Choroid plexus epithelial cell (primary cell): ENCODE measurements at places on chromosomes 16 and 17.

- DNase-seq = no peak
These were observed 109.9 kb downstream of the TANC2 start for GRCh38 chr17:63075969-63076368.

- DNase-seq = peak; percentile 27
These were observed 6.5 kb upstream of the MTMR4 start for GRCh38 chr17:58520843-58521430.

DNA sequence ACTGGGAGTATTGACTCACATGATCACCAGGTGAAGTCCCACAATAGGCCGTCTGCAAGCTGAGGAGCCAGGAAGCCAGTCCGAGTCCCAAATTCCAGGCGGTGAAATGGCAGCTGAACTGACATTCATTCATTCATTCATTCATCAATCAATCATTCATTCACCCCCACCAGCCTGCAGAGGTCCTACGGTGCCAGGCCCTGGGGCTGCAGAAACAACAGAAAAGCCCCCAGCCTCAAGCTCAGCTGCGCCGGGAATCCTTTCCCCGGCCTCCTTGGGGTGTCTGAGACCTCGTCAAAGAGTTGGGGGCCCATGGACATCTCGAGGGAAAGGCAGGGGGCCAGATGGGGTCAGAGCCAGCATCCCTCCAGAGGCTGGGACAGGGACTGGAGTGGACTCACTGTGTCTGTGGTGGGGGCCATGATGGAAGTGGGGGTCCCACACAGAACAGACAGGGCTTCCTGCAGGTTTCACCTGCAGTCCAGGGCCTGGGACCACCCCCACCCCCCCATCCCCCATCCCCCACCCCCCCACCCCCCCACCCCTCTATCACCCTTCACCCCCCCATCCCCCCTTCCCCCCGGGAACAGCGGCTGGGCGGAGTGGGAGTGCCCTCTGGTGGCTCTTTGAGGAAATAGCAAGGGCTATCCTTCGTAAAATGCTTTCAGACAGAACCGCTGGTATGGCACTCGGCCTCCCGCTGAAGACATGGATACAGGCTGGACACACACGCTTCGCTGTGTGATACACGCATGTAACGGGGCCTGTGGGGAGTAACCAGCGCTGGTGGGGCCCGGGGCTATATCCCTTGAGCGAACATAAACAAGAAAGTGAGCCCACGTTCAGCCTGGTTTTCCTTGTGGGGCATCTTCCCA is 8.5 kb upstream of the ZC3H18 start:
- peak; percentile 66 for DNase-seq

GRCh38 chr17:13008461-13008860 is 9.4 kb downstream of the ELAC2 start:
- no peak for DNase-seq

GRCh38 chr17:15031975-15032374 is 233.2 kb downstream of the PMP22 start:
- no peak for DNase-seq

DNA sequence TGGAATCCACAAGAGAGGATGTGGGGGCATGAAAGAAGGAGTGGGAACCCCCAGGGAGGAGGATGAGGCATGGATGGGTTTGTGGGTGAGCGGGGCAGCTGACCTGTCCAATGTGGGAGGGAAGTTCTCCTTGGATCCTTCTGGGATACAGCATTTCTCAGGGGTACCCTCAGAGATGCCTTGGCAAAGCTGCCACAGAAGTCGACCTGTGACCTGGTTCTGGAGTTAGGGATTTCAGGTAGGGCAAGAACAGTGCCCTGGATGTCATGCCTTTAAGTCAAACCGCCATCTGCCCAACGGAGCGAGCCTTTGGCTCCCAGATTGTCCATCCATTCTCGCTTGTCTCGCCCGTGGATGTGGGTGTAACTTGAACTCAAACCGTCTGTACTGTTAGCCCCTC is 30.0 kb downstream of the WSCD1 start:
- no peak for DNase-seq

GRCh38 chr16:75774197-75774596 is 47.9 kb upstream of the CPHXL start:
- DNase-seq = no peak

DNA sequence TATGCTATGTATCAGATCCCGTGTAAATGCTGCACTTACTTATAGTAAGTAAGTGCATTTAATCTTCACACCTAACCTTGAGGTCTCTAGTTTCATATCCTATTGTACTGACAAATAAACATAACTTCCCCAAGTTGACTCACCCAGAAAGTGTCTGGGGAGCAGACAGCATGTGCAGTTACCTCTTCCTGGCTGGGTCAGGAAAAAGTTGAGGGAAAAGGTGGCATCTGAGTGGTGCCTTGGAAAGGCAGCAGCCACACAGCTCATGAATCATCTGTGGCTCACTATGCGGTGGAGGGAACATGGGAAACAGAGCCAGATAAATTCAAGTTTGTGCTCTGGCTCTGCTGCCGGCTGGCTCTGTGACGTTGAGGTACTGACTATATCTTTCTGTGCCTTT is 382.0 kb upstream of the DYNLRB2 start:
- peak; percentile 56 for DNase-seq

DNA sequence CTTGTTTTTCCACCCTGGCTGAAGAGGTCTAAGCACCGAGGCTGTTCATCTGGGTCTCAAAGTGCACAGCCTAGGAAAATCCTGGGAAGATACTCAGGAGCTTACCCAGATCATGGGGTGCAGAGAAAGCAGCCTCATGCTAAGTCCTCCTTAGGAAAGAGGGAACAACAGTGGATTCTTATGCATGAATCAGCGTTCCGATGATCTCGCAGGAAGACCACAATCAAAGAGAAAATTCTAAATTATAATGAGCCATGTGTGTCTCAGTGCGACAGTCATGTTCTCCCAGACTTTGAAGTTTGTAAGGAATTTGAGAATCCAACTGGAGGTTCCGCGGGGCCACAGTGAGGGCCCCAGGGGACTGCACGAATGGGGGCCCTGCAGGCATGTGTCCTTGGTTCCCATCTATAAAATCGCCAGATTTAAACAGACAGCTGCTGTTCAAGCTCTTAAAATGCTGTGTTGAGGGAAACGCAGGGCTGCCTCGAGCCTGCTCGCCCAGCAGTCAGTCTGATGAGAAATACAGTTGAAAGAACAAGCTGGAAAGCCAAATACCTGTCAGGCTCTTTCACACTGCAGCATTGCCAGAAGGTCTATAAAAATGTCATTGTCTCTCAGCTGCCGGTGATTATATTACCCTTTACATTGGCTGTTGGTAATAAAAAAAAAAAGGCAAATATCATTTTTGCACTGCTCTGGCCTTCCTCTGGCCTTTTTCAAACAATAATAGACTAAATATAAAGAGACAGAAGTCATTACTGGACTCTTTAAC is 152.1 kb downstream of the PMP22 start:
- no peak for DNase-seq

DNA sequence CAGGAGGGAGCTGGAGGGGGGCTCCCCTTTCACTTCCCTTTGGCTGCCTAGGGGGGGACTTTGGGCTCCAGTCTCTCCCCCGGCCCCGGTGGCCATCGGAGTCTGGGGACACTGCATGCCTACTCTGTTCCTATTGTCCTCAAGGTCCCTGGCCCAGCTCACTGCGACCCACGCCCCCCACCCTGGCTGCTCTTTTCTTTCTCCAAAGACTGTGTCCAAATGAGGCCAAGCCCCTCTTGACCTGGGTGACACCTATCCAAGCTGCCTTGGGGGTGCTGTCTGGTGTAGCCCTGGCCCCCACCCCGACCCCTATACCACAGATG is 12.9 kb downstream of the UBALD1 start:
- DNase-seq = no peak

DNA sequence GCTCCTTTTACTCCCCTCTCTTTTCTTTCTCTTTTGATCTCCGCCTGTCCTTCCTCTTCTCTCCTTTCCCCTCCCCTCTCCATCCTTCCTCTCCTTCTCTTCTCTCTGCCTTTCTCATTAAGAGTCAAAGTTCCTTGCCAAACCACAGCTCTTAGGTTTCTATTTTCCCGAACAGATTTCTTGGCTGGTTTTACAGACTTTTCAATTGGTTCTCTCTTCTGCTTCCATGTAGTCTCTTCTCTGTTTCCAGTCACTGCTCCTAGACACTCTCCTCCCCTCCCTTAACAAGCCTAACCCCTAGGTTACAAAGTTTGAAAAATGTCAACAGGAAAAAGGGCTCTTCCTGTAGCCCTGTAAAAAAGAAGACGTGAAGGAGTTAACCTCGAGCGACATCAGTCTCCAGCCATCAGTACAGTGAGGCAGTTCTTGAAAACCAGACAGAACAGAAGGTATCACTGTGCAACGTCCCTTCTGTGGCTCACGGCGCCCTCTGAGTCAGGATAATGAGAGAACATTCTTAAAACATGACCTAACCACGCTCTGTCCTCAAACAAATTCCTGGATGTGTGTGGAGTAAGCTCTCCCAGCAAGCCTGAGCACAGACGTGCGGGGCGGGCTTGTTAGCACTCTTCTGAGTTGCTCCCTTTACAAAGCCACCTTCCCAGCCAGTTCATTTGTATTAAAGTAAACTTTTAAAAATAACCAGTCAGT is 11.6 kb upstream of the MARCHF10 start:
- DNase-seq = peak; percentile 99

- no peak for DNase-seq
These were observed 5.1 kb downstream of the KSR1 start for GRCh38 chr17:27461192-27461859.

DNA sequence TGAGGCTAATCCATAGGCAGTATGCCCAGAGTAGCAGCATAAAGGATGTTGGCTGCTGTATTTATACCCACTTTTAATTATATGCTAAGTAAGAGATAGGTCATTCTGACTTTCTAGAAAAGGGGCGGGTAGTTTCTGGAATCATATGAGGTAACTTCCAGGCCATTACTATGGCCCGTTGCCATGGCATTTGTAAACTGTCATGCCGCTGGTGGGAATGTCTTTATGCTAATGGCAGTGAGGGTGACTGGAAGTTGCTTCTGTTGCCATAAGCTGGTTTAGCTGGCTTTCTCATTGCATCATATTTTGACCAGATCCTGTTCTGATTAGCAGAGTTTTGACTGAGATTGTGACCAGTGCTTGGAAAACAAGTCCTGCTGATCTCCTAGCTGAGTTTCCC is 929.6 kb upstream of the CDH8 start:
- DNase-seq = no peak

GRCh38 chr16:31286421-31287032 is 26.8 kb downstream of the ITGAM start:
- no peak for DNase-seq

DNA sequence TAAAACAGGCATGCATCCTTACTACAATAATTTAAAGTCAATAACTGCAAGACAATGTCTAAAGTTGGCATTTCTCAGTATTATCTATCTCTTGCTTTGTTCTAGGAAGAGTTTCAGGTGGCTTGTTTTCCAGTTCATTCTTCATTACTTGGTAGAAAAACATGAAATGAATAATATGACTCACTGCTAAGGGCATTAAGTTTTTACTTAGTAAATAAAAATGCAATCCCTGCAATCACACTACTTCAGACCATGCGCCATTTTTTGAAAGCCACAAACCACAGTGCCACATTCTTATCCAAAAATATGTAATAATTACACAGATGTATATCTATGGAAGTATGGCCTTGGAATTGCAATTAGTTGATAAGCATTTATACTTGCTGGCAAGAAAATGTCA is 55.4 kb downstream of the CREBBP start:
- DNase-seq = peak; percentile 70

DNA sequence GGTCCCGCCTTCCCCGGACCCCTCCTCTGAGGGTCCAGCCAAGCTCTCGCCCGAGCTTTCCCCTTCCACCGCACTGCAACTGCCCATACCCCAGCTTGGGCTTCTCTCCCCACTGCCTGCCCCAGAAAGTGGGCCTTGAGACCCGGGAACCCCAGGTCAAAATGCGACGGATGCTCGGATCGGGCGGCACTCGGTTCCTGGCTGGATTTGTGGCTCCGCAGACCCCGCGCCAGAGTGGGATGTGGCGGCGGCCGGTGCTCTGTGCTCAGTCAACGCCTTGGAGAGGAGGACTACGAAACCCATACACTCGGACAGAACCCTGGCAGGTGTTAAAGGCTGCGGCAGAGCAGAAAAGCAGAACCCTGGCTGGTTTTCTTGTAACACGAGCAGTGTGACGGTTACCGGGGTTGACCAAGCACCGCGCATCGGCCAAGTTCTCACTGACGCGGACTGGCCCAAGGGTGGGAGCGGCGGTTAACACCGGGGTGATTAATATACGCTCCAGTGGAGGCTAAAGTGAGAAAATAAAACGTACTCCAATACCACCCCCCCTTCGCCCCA is 885 bp upstream of the SLFN13 start:
- peak; percentile 23 for DNase-seq

DNA sequence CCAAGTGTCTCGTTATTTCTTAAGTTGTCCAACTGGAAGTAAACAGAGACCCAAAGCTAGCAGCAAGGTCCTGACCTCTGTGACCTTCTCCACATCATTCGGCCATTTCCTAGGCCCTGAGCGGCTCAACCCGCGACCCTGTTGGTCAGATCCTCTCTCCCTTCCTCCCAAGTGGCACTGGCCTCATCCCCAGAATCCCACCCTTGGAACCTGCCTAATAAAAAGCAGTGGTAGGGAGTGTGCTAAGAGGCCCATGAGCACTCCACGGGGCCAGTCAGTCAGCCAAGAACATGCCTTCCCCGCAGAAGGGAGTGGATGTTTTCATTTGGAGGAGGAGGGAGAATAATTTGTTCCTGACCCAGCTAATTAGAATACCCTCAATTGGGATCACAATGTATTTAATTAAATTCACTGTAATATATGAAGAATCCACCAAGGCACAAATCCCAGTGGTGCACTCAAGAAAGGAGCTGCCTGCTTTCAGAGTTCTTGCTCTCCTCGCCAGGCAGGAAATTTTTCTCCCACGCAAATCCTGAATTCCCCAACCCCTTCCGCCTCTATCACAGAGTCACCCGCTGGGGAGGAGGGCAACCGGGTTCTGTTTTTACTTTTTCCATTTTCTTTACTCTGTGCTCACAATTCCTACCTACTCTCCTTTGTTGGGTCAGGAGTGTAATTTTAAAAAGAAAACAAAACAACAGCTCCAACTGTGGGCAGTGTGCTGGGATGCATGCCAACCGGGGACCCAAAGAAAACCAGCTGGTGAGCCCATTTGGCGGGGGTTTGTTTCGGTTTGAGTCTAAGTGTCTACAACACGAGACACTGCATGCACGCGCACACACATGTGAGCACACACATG is 153.4 kb downstream of the ZFHX3 start:
- DNase-seq = peak; percentile 48
